Iris pigment epithelial cell (primary cell): ENCODE measurements at places on chromosomes 5 and 9.

- DNase-seq = peak; percentile 53
Measured at GRCh38 chr5:107248066-107248695, 422.6 kb downstream of the EFNA5 start.

- DNase-seq = no peak
Measured at GRCh38 chr9:137188086-137188489, 272 bp downstream of the ANAPC2 start.

DNA sequence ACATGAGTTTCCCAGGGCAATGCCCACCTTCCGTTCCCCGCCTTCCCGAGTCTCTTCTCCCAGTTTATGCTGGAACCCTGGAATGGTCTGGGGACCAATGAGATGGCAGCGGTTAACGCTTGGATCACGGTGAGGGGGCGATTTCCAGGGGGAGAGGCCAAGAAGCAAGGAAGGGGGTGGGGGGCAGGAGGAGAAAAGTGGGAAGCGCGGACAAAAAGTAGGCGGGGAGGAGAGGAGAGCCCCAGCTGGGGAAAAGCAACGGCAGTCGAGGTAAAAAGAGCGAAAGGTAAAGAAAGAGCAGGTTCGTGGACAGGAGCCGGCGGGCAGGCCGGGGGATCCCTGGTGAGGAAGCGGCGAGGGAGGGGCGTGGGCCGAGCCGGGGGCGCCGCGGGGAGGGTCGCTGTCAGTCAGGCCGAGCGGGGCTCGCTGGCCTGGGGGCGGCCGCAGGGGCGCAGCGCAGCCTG is 508 bp upstream of the SNCAIP start:
- DNase-seq = no peak

DNA sequence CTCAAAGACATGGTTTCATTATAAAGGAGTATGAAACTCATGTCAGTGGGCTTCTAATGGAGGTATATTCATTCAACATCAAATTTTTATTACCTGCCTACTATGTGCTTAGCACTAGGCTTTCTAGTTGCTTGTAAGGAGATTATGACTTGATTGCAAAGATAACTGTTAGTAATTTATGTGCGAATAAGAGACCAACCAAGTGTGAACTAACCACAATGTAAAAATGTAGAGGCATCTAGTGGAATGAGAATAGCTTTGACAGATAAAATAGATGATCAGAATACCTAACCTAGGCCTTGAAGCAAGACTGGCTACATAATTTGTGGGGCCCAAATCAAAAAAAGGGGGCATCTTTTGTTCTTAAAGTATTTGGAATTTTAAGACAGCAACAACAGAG is 13.0 kb upstream of the PPP2R2B start:
- DNase-seq = no peak

GRCh38 chr9:89780959-89781358 is 176.1 kb downstream of the GADD45G start:
- DNase-seq = no peak

GRCh38 chr5:134439210-134439654 is 27.6 kb upstream of the CDKN2AIPNL start:
- peak; percentile 89 for DNase-seq

DNA sequence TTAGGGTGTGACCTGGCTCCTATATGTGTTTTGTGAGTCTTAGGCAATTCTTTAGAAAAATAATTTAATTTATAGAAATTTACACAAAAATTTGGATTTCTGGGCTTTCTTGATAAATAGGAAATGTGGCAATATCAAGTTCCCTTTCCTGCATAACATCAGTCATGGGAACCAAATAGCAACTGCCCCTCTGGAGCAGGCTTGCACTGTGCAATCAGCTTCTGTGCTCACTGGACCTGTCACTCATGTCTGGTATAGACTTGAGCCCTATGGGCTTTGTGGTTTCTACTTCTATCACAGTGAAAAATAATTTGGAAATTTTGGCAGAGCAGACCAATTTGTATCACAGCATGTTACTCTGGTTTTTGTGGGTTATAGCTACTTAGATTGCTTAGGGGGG is 131.7 kb downstream of the ADGRV1 start:
- DNase-seq = no peak

DNA sequence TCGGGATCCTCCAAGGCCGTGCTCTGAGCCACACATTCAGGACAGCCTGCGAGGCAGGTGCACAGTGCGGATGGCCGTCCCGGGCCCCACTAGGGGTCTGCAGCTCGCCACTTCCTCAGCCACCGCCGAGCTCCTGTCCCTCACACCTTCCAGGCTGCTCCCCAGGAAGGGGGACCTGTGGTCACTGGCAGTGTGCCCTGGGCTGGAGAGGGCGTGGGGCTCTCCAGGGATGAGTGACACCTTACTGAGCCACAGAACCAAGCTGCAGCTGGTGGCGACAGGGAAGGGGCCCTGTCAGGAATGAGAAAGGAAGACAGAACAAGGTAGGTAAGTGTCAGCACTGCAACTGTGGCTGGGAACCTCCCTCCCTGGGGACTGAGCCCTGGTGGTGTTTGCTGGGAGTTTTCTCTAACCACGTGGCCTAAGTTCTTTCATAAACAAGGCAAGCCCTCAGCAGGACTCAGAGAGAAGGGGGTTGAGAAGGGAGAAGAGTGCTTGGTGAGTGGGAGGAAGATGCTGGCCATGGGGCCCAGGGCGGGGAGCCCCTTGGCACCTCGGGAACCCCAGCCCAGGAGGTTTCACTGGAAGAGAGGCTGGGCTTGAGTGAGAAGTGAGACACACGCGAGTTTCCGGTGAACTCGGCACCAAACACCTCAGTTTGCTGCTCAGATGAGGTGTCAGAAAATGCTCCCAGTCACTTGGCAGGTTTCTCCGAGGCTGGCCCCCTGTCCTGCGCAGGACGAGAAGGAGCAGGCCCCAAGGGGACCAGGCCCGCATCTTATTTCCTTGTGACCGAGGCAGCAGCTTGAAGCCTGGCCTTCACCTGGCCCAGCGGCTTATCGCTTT is 5.2 kb downstream of the IL13 start:
- peak; percentile 35 for DNase-seq

DNA sequence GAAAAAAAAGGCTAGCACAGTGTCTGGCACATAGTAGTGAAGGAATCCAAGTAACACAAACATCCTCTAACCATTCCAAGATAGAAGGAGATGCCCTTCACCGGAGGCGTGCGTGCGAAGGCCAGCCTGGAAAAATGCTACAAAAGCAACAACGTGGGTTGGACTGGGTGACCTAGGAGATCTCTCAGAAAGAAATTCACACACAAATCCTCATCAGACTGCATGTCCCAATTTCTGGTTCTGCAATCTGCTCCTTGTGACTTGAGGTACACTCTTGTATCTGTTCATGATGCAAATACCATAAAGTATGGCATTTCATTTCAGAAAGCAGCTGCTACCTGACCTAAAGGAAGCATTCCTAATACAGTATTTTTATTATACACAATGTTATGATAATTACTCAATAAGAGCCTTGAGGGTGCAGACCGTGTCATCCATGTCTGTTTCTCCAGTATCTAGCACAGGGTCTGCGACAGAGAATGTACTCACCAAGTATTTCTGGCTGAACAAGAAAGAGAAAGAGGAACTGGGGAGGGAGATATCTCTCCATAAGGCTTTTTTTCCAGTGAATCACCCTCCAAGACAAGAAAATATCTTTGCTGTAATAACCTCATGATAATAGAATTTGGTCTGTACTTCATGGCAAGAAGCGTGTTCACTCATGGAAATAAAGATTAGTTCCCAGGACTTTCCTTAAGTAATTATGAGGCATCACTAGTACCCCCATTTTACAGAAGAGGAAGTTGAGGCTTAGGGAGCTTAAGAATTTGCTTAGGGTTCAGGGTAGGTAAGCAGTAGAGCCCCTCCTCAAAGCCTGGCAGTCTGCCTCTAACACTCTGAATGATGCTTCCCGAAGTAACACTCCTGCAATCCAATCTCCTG is 138.3 kb downstream of the CDK5RAP2 start:
- peak; percentile 96 for DNase-seq

GRCh38 chr9:18865542-18865941 is 167.5 kb downstream of the SAXO1 start:
- no peak for DNase-seq

GRCh38 chr5:157971571-157972216 is 112.7 kb upstream of the CLINT1 start:
- no peak for DNase-seq

DNA sequence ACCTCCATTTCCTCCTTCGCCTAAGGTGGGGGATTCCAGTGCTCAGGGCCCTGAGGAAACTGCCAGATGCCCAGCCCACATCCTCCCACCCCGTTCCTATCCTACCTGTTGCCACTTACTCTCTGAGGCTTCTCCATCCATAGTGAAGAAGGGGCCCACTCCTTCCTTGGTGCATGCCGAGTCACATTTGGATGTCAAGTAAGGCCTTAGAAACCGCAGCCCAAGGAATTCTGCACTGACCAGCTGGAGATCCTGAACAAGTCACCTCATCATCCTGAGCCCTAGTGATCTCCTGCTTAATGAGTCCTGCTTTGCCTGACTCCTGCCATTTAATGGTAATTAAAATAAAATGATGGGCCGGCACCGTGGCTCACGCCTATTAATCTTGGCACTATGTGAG is 6.7 kb upstream of the TNIP1 start:
- DNase-seq = no peak
